ENCODE measurements at places on chromosomes 5 and 9.

- peak; percentile 73 for DNase-seq
These were observed 45.4 kb upstream of the ZFR start for GRCh38 chr5:32489791-32490562.

GRCh38 chr9:95107001-95107749 is 210.3 kb downstream of the FANCC start:
- no peak for DNase-seq

GRCh38 chr5:180214870-180215770 is 6.1 kb upstream of the RASGEF1C start:
- no peak for DNase-seq

- DNase-seq = no peak
These were observed 9.7 kb upstream of the AJM1 start for GRCh38 chr9:136832581-136832980.

DNA sequence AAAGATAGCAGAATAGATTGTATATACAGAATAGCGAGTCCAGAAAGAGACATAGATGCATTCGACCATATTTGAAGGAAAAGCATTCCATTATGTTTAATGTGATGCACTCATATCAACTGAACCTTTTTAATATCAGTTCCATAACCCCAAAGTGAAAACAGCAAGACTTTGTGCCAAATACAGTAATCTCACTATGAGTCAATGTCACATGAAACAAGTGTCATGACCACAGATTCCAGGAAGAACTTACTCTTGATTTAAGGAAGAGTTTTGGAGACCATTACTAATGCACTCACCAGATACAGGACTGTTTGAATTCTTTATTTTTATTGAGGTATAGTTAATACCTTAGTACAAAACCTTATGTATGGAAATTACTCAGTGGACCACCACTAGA is 220.5 kb downstream of the SH3GL2 start:
- no peak for DNase-seq

GRCh38 chr9:16976427-16976826 is 106.0 kb upstream of the BNC2 start:
- no peak for DNase-seq

- DNase-seq = no peak
These were observed 34.7 kb downstream of the DTWD2 start for GRCh38 chr5:118953652-118954005.

DNA sequence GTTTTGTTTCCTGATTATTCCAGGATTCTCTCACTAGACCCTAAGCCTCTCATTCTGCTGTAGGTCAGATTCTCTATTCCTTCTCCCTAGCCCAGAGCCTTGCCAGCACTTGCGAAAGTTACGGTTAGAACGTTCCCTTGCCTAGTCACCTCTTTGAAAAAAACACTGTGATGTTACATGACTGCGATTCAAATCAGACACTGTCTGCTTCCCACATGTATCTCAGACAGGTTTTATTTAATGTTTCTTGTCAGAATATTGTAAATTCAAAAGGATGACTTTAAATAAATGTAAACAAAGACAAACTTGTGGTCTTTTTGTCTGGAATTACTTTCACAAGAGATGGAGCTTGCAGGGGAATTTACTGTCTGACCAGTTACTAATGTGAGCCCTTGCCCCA is 116.5 kb upstream of the OTULINL start:
- no peak for DNase-seq

GRCh38 chr9:133403766-133404453 is 13.9 kb downstream of the REXO4 start:
- DNase-seq = peak; percentile 53

DNA sequence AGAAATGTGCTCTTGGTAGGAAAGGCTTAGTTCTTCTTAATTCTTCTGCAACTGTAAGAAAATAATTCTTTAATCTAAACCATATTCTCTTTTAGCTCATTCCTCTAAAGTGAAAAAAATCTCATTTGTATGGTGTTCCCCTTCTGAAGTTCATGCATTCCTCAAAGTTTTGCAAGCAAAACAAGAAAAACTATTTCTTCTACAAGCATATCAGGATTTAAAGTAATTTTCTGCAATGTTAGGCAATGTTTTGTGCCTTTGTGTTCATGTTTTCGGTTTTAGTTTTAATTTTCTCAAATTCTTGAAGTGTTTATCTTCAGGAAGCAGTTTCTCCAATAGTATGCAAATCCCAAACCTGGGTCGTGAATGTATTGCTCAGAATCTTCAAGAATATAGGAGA is 12.7 kb upstream of the GPR21 start:
- no peak for DNase-seq

DNA sequence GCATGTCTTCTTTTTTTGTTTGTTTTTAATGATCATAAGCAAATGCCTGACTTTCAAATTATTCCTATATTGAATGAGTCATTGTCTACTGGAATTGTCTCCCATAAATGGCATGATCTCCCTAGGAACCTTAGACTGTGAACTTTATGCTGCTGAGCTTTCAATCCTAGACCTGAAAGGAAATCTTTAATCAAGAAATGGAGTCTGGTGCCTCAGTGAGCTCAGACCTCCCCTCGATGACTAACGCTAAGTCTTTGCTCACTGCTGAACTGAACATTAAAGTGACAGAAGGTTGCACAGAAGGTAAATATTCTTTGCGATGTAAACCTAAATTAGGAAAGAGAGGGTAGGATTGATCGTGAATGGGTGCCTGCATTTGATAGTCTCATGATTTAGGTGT is 745.2 kb upstream of the WWC1 start:
- no peak for DNase-seq

DNA sequence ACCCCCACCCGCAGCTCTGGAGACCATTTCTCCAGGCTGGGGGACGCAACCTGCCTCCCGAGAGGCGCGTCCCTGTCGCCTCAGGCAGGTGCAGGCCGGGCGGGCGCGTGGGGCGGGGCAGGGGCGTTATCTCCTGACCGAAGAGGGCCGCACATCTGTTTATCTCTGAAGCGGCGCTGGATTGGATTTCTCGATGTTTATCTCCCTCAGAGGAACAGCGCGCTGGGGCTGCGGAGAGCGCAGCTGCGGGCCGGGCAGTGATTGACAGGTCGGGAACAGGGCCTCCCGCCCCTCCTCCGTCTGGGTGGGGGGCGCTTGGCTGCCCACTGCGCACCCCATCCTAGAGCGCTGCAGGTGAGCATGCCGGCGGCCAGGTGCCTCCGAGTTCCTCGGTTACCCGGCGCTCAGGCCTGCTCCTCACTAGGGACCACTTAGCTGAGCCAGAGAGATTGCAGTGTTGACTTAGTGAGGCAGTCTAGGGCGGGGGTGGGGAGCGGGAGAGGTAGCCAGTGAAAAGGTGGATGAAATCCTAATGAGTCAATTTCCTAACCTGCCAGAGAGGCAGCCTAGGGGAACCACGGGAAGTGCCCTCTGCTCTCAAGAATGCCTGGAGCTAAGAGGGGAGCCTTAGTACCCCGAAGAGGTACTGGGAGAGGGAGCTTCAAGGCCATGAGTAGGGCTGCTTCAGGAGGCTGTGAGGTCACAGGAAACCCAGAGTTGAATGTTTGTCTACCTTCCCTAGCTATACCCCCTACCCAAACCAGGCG is 39.6 kb upstream of the TIFAB start:
- no peak for DNase-seq

DNA sequence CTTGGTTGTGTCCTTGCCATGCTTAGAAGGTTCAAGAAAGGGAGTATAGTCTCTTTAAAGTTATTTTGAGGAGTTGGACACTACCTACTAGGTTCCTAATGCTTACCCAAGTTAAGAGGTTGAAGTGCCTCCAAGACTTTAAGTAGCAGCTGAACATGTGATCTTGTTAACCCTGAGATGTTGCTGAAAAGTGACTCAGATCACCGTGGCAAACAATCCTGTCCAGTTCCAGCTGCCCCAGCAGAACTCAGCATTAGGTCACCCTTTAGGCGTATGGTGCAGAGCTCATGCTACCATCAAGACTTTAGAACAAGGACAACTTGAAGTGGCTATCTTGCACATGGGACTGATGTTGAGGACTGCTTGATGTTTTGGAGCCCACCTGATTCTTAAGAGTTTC is 22.5 kb downstream of the ZNF462 start:
- no peak for DNase-seq

- DNase-seq = no peak
These were observed 15.4 kb downstream of the ANKRA2 start for GRCh38 chr5:73550016-73550415.

DNA sequence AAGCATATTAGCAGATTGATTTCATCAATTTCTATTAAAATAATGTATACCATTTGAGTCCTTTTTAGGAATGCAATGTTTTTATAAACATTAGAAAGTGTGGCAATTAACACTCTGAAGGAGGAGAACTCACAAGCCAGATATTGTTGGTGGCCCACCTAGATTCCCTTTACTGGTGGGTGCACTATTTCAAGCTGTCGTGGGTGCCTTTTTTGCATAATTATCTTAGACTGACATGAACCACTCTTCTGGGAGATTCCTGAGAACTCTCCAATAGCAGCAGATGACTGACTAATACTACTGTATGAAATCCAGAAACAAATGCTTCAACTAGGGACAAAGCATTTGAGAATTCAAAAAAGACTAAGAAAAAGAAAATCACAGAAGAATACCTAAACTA is 526.0 kb downstream of the CDH18 start:
- no peak for DNase-seq

DNA sequence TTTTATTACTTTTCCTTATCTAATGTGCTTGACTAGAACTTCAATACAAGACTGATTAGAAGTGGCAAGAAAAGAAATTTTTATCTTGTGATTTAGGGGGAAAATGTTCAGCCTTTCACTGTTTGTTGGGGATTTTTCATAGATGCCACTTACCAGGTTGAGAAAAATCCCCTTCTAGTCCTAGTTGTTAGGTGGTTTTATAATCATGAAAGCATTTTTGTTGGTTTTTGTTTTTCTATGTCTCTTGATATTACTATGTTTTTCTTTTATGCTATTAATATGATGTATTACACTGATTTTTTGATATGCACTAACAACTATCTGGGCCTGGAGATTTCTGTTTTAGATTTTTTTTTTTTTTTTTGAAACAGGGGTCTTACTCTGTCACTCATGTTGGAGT is 134.0 kb downstream of the PARP8 start:
- DNase-seq = no peak

DNA sequence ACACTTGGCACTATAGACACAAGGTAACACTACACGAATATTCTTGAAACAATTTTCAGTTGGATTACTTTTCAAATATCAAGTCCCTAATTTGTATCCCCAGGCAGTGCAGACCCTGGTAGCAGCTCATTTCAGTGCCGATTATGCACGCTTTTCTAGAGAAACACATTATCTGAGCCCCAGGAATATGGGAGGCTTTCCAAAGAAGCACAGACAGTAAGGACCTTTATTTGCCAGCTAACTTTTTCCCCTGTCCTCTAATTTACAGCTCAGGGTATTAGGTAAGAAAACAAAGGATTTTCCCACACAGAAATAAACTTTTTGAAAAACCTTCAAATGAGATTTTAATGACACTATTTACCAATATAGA is 852.3 kb upstream of the DMAC1 start:
- no peak for DNase-seq

DNA sequence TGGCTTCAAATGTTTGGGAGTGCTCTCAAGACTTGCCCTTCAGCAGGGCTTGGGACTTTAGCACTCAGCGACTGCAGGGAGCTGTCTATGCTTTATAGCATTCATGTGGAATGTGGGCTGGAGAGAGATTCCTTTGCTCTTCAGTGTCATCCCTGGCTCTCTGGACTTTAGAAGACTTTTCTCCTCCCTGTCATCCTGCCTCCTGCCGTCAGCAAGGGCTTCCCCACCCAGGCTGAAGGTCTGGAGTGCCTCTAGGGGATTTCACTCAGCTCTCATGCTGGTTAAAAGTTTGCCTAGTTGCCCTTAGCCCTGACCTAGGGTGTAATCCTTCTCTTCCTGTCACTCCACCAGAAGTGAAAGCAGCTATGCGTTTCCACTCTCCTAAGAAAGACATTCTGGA is 210.9 kb downstream of the FRMD3 start:
- DNase-seq = no peak

DNA sequence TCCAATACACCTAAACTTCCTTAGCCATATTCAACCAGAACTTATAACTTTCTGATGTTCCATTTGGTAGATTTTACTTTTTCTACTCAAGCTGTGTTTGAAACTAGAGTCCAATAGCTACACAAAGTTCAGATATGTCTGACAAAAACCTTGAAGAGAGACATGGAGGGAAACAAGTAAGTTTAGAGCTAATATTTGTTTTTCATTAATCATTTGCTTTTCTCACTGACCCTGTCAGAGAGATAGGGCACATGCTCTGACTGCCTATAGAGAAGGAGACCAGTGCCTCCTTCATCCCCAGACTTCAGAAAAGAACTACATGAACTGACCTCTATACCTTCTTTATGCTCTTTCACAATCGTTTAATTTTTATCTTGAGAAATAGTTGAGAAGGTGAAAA is 157.0 kb upstream of the PPP1R2B start:
- DNase-seq = no peak

DNA sequence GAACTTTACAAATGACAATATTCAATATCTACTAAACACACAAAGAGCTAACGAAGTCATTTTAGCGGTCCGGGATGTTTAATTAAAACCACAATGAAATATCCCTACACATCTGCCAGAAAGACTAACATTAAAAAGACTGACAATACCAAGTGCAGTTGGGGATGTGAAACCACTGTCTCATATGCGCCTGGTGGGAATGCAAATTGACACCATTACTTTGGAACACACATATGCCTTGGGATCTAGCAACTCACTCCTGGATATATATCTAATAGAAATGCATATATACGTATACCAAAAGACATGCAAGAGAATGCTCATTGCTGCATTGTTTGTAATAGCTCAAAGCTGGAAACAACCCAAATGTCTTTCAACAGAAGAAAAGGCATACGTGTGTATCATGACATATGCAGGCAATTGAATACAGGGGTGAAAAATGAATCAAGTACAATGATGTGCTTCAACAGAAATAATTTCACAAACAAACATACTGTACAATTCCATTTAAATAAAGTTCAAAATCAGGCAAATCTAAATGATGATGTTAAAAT is 153.3 kb downstream of the CARTPT start:
- DNase-seq = no peak

GRCh38 chr5:104400941-104401340 is 838.4 kb upstream of the NUDT12 start:
- DNase-seq = no peak

- DNase-seq = no peak
These were observed 6.8 kb downstream of the HSD17B4 start for GRCh38 chr5:119458911-119459632.

DNA sequence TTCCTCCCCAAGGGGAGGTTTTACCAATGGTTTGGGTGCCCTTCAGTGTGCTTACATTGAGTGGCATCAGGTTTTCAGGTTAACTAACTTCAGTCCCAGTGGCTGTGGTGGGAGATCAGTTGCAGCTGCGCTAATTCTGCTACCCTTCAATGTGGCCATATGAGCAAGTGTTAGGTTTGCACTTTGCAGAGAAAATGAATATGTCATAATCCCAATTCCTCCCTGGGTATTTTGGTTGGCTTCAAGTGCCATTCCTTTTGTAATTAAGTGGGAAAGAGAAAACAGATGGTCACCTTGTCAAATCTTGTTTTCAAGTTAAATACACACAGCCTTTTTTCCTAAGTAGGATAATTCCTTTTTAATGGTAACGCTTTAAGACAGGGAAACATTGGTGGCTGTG is 236.2 kb downstream of the TLE4 start:
- DNase-seq = no peak

Measured in activated CD4-positive, alpha-beta T cell treated with anti-CD3 and anti-CD28 coated beads, Interleukin-2, Interleukin-4, amounts not matched to agents 100 ng/mL and 50 ng/mL, durations not matched to agents 16 hours and 8 hours (primary cell).